Central memory CD8-positive, alpha-beta T cell (primary cell): ENCODE measurements at places on chromosomes 4 and X.

DNA sequence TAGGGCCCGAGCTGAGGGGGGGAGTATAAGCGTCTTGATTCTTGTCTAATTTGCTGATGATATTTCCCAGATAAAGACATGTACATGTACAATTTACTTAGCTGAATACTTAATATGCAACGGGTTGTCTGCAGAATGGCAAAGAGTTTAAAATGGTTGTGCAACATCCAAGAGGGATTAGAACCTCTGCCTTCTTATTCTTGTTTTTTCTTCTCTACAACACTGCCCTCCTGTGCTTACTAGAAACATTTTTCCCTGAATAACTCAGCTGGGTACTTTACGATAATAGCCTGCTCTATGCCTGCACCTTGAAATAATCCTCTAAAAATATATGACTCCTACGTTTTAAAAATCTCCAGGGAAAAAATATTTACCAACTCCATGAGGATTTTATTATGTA is 41.8 kb downstream of the INTS12 start:
- no peak for DNase-seq

GRCh38 chr4:5364406-5364805 is 313.1 kb downstream of the STK32B start:
- no peak for DNase-seq

GRCh38 chr4:3471886-3472285 is 8.8 kb downstream of the DOK7 start:
- no peak for DNase-seq

DNA sequence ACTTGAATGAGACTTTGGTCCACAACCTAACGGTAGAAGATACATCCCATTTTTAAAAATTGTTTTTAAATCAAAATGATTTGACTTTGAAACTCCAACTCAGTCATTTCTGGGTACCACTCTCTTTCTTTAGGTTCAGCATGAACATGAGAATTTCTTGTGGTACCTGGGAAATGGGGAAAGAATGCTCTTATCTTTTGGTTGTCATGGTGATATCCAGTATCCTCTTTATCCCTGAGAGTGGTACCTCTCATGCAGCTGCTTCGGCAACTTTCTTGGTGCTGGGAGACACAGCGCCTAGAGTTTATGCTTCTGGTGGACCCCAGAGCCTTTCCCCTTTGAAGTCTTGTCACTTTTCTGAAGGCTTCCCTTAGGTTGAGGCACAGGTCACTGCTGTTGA is 465.1 kb upstream of the FAT1 start:
- DNase-seq: no peak

DNA sequence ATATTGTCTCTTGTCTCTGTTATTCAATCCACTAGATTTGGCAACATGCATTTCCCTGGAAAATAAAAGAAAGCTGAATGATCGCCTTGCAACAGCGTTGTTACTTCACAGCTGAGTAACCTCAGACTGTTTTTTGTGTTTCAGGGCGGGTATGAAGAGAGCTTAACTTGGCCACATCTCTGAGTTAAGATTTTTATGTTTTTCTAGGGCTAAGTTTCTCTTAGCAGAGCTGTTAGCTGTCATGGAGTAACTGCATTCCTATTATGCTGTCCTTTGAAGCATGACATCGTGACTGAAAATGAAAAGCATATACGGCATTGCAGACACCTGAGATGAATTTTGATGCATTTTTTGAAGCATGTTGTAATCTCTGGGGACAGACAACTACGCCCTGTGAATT is 1798.9 kb downstream of the PCDH7 start:
- no peak for DNase-seq

DNA sequence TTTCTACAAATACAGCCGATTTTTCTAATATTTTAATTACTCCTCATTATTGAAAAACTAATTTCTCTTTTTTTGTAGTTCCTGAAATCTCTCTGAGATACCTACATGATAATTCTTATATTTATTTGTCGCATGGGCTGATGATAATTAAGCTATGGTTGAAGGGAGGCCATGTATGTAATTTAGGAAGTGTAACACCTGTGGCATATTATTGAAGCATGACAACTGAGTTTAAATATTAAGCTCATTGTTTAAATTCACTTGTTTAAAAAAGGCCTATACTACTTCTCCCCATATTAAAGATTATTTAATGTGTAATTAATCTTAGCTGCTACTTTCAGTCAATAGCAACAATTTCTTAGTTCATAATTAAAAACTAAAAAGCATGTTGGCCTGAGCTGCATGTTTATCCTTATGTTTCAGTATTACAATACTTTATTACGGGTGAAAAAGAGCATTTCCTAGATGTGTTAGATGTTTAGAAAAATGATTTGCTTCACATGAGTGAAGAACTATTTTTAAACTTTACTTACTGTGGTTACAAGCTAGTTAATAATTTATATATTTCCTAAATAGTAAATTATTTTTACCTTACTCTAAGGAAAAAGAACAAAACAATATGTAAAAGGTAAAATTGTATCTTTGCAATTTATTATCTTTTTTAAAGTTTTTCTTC is 122.4 kb downstream of the RAP1GDS1 start:
- no peak for DNase-seq

DNA sequence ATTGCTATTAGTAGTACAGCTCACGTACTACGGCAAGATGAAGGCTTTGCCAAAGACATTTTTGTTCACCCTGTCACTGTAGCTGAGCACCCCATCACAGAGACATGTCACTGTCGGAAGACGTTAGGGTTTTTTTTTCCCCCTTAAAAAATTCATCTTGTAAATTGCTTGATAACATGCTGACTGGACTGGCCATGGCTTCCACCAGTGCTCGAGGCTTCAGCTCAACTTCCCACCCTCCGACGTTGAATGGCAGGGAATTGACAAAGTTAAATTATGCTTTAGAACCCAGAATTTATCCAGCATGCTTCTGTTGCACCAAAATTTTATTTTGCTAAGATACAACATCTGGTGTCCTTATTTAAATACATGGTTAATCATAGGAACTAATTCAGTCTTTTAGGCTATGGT is 707 bp upstream of the OTUD4 start:
- DNase-seq: no peak
